ENCODE measurements at places on chromosomes 11 and 22. TPM values are rescaled to one million over a fixed set of nuclear protein-coding genes. Genes with fewer than 3 reads are reported as not detected.

DNA sequence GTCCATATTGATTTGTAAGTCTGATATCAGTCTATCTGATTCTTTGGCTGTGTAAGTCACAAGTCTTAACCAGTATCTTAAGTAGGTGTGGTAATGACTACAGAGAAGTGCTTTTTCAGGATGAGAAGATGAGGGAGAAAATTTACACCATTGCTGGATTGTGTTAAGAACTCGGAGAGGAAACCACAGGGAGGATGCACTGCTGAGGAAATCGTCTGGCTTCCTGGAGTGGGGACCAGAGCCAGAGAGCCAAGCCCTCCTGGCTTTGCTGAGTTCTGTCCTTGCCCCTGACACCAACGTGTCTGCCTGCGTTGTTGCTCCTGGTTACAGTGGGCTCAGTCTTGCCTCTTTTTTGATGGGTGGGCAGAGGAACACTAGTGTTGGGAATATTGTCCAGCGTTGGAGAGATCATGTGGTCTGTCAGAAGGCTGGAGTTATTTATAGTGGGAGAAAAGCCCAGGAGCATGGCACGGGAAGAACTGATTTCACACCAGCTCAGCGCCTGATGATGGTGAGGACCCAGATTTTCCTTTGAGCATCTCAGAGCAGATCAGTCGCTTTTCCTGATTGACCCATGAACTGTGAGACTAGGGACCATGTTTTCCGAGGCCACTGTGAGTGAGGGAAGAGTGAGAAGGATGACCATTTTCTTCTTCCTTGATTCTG lies 29.6 kb downstream of the MARK2 start:
- DNase-seq: no peak

- DNase-seq: peak; percentile 39
Measured at GRCh38 chr11:95076416-95076815, 9.7 kb downstream of the SRSF8 start.

- DNase-seq: no peak
Measured at GRCh38 chr11:134432776-134433175, 20.7 kb upstream of the B3GAT1 start.

The CDHR5 gene
- polyA plus RNA-seq: 0.92 TPM

The NXPE4 gene
- polyA plus RNA-seq: not detected

The PHOX2A gene
- polyA plus RNA-seq: not detected
